Bone marrow (tissue), 2 donors: ENCODE measurements at places on chromosomes 1 and 21.

DNA sequence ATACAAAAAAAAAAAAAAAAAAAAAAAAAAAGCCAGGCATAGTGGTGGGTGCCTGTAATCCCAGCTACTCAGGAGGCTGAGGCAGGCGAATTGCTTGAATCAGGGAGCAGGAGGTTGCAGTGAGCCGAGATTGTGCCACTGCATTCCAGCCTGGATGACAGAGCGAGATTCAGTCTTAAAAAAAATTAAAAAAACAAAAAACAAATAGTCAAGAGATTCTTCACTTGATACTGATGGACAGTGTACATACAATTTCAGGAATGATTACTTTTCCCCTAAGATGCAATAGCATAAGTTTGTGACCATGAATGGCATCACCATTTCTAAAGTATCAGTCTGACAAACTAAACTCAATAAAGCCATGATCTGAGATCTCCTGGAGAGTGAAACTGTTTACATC, 60.8 kb upstream of the IVNS1ABP start:
- no peak for DNase-seq

DNA sequence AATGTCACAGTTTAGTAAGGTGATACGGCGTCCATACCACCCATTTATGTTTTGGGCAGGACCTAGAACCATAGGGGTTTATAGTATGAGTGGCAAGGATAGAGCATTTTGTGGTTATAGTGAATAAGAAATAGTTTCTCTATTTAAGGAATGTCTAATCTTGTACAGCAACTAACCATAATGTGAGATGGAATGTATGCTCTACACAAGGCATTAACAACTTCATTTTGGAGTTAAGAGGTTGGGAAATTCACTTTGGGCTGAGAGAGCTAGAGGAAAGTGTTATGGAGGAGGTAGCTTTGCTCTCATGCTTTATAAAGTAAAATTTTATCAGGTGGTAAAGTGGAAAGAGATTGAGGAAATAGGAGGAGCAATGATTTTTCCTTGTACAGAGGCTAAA, 3.0 kb upstream of the MCL1 start:
- no peak for DNase-seq

GRCh38 chr21:45487161-45487806, 55.0 kb downstream of the SLC19A1 start:
- no peak for DNase-seq

DNA sequence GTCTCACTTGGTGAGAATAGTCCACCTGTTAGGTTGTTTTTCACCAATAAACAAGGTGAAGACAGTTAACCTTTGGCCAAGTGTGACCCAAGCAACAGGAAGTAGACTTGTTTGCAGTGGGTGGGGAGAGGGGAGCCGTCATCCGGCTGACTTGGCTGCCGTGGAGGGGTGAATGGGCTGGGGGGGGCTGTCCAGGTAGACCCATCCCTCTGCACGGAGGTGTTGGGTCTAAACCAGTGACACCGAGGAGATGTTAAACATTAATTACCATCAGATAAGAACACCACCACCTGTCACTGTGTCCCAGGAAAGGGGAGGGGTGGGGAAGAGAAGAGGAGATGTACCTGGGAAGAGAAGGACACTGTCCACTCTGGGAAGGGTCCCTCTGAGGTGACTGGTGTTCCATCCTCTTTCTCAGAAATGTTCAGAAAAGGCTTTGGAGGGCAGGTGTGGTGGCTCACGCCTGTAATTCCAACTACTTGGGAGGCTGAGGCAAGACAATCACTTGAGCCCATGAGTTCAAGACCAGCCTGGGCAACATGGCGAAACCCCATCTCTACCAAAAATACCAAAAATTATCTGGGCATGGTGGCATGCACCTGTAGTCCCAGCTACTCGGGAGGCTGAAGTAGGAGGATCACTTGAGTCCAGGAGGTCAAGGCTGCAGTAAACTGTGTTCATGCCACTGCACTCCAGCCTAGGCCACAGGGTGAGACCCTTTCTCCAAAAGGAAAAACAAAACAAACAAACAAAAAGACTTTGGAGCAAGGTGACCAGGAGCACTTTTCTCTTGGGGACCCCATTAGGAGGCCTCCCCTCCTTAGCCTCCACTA, 6.7 kb upstream of the MYOM3 start:
- no peak for DNase-seq

- no peak for DNase-seq
These were observed 961 bp upstream of the FUCA1 start for GRCh38 chr1:23869051-23869450.

DNA sequence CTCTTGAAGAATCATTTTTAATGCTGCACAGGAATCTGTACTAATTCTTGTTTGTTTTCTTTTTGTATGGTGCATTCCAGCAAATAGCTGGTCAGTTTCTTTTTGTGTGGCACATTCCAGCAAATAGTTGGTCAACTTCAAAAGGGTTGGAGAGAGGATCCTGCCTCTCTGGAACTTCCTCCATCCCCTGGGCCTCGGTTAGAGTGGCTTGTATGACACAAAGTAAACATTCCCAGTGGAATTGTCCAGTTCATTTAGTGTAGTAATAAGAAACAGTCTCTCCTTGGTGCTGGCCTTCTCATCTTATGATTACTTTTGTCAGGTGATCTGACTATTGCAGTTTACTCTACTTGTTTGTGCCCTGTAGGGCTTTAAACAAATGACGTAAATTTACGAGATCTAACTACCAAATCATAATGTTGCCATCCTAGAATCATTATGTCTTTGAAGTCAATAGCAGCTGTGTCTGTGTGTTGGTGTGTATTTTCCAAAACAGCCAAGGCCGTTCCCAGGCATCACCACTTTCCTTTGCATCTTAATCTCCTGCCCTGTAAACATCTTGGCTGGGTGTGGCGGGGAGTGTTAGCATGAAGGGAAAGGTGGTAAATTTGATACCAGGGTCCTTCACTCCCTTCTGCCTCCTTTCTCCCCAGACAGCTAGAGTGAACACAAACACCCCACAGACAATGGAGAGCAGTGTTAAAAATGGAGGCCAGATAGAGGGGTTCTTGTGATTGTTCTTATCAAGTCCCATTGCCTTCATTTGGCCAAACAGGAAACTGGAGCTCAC, 77.9 kb downstream of the CDC7 start:
- DNase-seq = no peak

DNA sequence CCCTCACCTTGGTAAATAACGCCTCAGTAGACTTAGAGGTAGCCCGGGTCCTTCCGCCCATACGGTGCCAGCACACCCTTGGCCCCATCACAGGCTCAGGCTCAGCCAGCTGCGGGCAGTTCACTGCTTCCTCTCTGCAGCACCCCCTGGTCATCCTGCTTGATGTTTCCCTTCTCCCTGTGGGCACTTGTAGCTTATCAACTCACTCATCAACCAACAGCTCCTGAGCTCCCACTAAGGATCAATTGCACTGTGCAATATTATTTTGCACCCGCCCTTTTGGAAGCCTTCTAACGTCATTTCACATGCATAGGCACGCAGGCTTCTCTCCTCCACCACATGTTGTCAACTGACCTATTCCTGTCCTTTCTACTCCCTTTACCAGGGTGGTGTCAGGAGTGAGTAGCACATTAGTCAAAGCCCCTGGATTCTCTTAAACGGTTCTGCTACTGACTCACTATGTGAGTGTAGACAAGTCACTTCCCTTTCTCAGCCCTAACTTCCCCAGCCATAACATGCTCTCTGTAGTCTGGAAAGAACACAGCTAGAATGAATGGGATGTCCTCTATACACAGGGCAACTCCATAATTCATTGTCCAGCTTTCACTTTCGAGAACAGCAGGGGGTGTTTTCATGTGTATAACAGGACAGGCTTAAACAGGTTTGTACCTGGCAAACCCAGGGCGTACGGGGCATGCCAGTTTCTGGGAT, 47.1 kb upstream of the IRF2BP2 start:
- DNase-seq = peak; percentile 31

DNA sequence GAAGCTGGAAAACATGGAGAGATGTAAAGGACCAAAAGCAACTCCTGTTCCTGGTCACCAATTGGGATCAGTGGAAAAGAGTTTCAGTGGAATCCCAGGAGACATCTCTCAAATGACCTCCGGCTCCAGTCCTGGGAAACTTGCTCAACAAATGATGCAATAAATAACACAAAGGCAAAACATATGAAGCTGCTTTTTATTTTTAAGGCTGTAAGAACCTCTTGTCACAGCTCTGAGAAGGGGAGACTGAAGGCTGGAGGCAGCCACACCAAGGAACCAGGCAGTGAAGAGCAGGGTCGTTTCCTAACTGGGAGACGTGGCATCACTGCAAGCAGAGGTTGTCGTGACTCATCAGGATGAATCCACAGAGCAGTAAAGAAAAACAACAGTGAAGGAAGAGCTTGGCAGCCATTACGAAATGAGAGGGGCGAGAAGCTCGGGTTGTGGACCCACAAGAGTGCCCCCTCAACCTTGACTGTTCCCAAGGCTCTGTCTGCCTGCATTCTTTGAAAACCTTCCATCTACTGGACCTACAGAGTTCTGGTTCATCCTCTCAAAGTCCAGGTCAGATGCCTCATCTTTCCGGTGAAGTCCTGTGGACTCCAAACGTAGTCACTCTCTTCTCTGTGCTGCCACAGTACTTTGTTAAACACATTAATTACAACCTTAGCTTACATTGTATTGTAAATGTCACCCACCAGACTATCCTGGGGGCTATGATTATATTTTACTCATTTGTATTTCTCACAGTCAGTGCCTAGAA, 32.1 kb downstream of the JAK1 start:
- DNase-seq = peak; percentile 6

- DNase-seq = no peak
These were observed 22.3 kb upstream of the PTGFR start for GRCh38 chr1:78468521-78468920.

- no peak for DNase-seq
These were observed at the start of gene CNKSR1 for GRCh38 chr1:26177182-26177684. CNKSR1 (plus strand) TSS chr1:26177491; CDS start chr1:26177548, 57 bp downstream.
